ENCODE measurements at places on chromosomes 12 and 14.

- H3K27ac ChIP-seq = peak overlapping the region; percentile 95
- H3K4me1 ChIP-seq = no peaks in the 10 kb centered on the region
- H3K27me3 ChIP-seq = no peaks in the 10 kb centered on the region
These were observed 1.2 kb upstream of the OAS2 start for GRCh38 chr12:112977139-112977538.

DNA sequence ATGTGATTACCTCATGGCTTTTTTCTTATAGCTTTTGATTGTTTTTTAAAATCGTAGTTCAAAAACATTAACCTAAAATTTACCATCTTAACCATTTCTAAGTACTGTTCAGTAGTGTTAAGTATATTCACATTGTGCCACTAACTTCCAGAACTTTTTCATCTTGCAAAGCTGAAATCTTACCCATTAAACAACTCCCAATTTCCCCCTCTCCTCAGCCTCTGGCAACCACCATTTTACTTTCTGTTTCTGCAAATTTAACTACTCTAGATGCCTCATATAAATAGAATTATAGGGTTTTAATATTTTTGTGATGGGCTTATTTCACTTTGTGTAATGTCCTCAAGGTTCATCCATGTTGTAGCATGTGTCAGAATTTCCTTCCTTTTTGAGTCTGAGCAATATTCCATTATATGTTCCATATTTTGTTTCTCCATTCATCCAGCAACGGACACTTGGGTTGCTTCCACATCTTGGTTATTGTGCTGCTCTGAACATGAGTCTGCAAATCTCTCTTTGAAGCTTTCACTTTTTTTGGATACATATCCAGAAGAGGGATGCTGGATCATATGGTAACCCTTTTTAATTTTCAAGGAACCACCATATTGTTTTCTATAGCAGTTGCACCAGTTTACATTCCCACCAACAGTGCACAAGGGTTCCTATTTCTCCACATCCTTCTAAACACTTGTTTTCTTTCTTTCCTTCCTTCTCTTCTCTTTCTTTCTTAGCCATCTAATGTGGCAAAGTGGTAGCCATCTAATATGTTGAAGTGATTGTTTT is 5.0 kb downstream of the HIF1A start:
- H3K27me3 ChIP-seq = no peaks in the 10 kb centered on the region
- DNase-seq = no peak
- H3K4me3 ChIP-seq = no peak overlapping the region
- H3K27ac ChIP-seq = no peak overlapping the region
- peaks cover 4% of the 10 kb centered on the region for H3K4me1 ChIP-seq

DNA sequence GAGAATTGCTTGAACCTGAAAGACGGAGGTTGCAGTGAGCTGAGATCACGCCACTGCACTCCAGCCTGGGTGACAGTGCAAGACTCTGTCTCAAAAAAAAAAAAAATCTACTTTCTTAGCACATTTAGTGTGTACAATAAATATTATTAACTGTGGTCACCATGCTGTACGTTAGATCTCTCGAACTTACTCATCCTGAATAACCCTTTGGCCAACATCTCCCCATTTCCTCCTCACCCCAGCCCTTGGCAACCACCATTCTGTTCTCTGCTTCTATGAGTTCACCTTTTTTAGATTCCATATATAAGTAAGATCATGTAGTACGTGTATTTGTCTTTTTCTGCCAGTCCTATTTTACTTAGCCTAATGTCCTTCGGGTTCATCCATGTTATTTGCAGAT is 13.4 kb downstream of the FUT8 start:
- no peak overlapping the region for H3K4me3 ChIP-seq
- DNase-seq = no peak
- no peaks in the 10 kb centered on the region for H3K27me3 ChIP-seq
- H3K27ac ChIP-seq = no peak overlapping the region
- peaks cover 6% of the 10 kb centered on the region for H3K36me3 ChIP-seq
- H3K4me1 ChIP-seq = no peaks in the 10 kb centered on the region

DNA sequence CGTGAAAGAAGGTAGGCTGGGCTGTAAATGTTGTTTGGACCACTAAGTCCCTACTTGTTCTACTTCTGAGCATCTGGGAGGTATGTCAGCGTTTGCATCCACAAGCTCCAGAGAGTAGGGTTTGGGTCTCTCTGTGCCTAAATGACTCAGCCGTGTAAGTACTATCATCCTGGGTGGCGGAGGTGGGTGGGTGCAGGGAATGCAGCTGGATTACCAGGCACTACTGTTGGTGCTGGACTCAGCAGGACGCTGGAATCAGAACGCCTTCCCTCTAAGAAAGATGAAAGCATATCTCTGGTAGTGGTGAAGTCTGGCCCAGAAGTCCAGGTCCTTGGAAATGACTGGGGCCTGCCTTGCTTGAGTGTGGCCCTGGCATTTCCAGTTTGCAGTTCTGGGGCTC is 289.7 kb downstream of the PCNX1 start:
- H3K27me3 ChIP-seq = no peaks in the 10 kb centered on the region

DNA sequence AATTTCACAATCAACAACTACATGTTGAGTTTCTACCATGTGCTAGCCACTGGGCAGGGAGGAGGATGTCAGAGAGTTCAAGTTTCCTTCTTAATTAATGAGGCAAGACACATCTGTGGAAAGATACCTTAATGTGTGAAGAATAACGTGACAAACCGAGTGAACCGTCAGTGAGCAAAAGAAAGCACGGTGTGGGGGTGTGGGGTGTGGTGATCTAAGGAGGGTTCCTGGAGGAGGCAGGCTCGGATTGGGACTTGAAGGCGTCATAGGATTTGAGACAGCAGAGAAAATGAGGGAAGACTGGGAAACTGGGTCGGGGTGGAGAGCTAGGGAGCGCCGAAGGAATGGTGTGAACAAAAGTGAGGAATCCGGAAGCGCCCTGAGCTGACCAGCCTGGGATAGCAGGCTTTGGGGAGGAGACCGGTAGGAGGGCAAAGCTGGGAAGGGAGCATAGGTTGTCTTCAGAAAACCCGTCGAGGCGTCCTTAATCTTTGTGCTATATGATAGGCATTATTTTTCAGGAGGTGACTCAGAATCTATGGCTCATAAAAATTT is 22.3 kb downstream of the GALNT8 start:
- no peaks in the 10 kb centered on the region for H3K27me3 ChIP-seq
- H3K27ac ChIP-seq = no peak overlapping the region
- H3K4me1 ChIP-seq = no peaks in the 10 kb centered on the region
- H3K36me3 ChIP-seq = no peaks in the 10 kb centered on the region
- no peak for DNase-seq
- H3K4me3 ChIP-seq = no peak overlapping the region

- no peaks in the 10 kb centered on the region for H3K4me1 ChIP-seq
- DNase-seq = no peak
- H3K27ac ChIP-seq = no peak overlapping the region
- no peak overlapping the region for H3K4me3 ChIP-seq
These were observed 113.9 kb downstream of the RBM19 start for GRCh38 chr12:113852264-113852663.

GRCh38 chr12:84727961-84728360 is 184.6 kb downstream of the SLC6A15 start:
- no peaks in the 10 kb centered on the region for H3K4me1 ChIP-seq
- H3K27me3 ChIP-seq = no peaks in the 10 kb centered on the region

DNA sequence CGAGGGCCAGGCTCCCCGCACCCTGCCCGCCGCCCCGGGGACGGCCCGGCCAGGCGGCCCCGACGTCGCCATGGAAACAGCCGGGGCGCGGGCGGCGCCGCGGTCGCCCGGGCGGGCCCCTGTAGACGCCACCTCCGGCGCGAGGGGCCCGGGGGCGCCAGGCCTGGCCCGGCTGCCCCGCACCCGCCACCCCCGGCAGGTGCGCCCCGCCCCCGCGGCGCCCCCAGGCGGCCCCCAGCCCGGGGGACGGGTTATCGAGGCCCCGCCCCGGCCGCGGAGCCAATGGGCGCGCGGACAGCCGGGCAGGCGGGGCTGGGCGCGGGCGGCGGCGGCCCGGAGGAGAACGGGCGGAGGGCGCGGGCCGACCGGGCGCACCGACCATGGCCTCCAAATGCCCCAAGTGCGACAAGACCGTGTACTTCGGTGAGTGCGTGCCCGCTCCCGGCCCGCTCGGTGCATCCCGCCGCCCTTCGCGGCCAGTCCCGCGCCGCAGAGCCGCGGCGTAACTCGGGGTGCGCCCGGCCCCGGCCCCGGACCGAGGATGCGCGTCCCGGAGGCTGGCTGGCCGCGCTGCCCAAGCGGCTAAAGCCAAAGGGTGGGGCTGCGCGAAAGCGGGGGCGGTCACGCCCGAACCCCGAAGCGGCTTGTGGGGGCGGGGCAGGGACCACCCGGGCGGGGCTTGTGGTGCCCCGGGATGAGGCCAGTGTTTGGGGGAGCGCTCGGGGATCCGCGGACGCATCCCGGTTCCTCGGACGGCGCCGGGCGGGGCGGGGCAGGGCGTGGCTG is at the start of gene CRIP2:
Gene CRIP2 (plus strand): TSS at position 339 of the 786 bp plus-strand sequence. CDS start 42 bp downstream, at position 381.
- DNase-seq = no peak
- H3K27ac ChIP-seq = peak within 1 kb of the TSS; percentile 77
- H3K4me1 ChIP-seq = no peaks in the 10 kb centered on the region
- H3K4me3 ChIP-seq = peak within 1 kb of the TSS; percentile 53
- peaks cover 20% of the 10 kb centered on the region for H3K36me3 ChIP-seq

DNA sequence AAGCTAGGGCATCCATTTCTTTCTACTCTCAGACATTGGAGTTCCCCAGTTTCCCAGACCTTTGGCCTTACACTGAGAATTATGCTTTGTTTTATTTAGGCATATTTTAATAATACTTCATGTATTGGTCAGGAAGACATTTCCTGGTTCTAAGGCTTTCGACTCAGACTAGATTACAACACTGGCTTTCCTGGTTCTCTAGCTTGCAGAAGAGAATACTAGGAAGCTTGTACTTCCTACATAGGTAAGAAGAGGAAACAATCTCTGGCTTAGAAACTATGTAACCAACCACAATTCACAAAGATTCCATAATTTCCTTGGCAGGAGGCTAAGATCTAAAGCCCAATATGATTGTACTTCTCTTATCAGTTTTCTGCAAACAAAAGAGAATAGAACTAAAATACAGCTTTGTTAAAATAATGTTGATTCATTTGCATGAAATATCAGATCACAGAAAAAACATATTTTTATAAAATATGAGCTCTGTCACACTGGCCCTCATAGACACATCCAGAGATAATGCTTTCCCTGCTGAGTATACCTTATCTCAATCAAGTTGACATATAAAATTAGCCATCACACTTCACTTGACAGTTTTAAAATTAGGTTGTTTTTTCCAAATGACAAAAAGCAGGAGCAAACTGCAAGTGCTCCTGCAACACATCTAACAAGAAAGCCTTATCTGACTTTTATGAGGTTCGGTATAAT is 30.5 kb downstream of the CLEC2D start:
- H3K36me3 ChIP-seq = no peaks in the 10 kb centered on the region
- no peaks in the 10 kb centered on the region for H3K4me1 ChIP-seq
- H3K27ac ChIP-seq = no peak overlapping the region
- no peak for DNase-seq

DNA sequence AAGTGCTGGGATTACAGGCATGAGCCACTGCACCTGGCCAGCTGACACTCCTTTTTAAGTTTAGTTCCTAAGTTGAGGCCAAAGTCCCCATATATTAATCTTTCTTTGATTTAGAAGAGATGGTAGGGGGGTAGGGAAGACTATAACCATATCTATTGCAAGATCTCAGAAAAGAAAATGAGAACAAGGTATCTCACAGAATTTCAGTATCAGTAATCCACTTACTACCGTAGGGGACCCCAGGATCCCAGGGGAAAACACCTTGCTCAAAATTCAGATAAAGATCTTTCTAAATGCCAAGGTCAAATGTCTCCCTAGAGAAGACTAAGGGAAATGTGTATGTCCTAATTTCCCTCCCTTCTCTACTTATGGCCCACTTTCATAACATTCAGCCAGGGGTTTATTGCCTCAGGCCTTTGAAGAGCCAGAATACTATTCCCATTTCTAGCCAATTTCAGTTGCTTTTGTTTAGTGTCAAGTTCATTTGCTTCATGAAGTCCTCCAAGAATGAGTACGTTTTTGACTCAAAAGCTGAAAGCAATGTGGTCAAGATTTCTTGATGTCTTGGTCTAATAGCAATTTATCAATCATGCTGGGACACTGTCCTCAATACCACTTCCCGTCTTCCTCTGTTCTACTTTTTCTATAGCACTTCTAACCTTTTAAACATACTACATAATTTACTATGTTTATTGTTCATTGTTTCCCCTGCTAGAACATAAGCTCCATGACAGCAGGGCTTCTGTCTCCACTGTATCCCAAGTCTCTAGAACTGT is 86.3 kb downstream of the DCAF5 start:
- peaks cover 6% of the 10 kb centered on the region for H3K36me3 ChIP-seq
- no peaks in the 10 kb centered on the region for H3K27me3 ChIP-seq
- no peak for DNase-seq
- H3K4me1 ChIP-seq = no peaks in the 10 kb centered on the region
- H3K4me3 ChIP-seq = no peak overlapping the region

GRCh38 chr12:97274386-97274785 is 188.2 kb upstream of the RMST start:
- no peak overlapping the region for H3K27ac ChIP-seq
- no peaks in the 10 kb centered on the region for H3K27me3 ChIP-seq
- DNase-seq = no peak
- H3K4me3 ChIP-seq = no peak overlapping the region
- H3K4me1 ChIP-seq = peaks cover 2% of the 10 kb centered on the region
- H3K36me3 ChIP-seq = no peaks in the 10 kb centered on the region

GRCh38 chr14:98909251-98909944 is 362.6 kb downstream of the BCL11B start:
- no peaks in the 10 kb centered on the region for H3K36me3 ChIP-seq
- H3K27me3 ChIP-seq = no peaks in the 10 kb centered on the region
- H3K4me3 ChIP-seq = no peak overlapping the region
- no peak overlapping the region for H3K27ac ChIP-seq

DNA sequence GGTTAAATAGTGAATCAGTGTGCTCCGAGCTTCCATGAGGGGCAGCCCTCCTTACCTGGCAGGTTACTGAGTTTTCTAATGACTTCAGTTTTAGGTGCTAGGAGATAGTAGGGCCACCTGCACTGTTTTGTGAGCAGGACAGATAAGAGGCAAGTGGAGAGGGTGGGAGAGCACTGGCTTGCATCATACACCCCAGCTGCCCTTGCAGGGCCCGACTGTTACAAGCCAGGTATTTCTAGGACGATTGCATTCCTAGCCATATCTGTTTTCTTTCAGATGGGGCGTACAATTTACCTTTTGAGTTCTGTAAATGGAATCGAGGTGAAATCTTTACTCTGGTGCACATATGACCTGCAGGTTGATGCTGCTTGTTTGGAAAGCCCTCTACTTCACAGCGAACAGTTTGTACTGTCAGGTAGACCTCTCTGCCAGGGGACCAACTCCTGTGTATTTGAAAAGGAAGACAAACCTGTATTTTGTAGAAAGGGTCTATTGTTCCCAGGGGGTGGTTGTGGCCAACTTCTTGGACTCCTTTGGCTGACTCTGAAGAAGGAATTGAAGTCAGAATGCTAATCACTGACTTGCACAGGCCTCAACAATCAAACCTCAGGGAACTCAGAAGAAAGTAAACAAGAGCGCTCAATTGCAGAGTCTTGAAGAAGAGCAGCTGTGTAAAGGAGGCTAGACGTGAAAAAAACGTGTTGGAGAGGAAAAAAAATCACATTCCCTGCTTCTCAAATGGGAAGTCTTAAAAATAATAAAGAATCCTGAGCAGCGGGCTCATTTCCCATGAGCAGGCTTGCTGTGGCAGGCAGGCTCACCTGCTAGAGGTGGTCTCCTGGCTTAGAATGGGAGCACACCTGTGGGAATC is 57.3 kb downstream of the ETV6 start:
- no peaks in the 10 kb centered on the region for H3K27me3 ChIP-seq
- no peak overlapping the region for H3K4me3 ChIP-seq
- DNase-seq = no peak
